Gastroesophageal sphincter (tissue), 4 donors: ENCODE measurements at places on chromosomes 4 and X. TPM values are rescaled to one million over a fixed set of nuclear protein-coding genes. Genes with fewer than 3 reads are reported as not detected.

The PRR32 gene
- total RNA-seq = not detected

The BEX5 gene
- total RNA-seq = 4.8 TPM

The STARD8 gene
- total RNA-seq = 15.8 TPM

The CT47B1 gene
- total RNA-seq = not detected

The NEIL3 gene
- not detected for total RNA-seq
